Right renal pelvis (tissue), 4 donors: ENCODE measurements at places on chromosomes 3 and 15.

- no peak for DNase-seq
Observed at GRCh38 chr3:46846624-46847542, 16.4 kb downstream of the MYL3 start.

GRCh38 chr3:112925969-112926368 lies 48.9 kb downstream of the CD200R1 start:
- DNase-seq = no peak

DNA sequence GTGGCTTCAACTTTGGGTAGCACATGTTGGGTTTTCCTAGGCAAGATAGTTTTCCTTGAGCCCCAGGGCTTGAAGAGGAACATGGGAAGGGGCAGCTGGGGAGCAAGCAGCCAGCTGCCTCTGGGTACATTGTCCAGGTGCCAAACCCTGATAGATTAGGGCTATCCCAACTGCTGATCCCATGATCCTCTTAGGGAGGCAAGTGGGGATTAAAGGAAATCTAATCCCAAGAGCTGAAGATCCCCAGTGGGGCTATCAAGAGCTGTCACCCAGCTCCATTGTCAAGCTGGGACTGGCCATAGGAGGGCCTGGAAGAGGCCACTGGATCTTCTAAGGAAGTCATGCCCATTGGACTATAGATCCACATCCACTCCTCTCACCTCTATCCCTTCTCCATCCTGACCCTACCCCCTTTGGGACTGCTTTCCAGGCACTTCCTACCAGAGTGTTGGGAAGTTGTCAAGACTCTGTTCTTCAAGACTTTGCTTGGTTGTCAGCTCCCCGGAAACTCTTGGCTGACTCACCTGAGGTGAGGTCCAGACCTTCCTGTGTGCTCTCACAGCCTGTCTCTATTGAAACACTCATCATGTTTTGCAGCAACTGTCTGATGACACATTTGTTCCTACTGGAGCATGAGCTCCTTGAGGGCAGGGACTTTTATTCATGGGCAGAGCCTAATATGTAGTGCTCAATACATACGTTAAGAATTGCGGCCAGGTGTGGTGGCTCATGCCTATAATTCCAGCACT lies 5.9 kb downstream of the CAMK2N2 start:
- DNase-seq = no peak

GRCh38 chr3:10986592-10986991 lies 6.0 kb upstream of the SLC6A1 start:
- no peak for DNase-seq

DNA sequence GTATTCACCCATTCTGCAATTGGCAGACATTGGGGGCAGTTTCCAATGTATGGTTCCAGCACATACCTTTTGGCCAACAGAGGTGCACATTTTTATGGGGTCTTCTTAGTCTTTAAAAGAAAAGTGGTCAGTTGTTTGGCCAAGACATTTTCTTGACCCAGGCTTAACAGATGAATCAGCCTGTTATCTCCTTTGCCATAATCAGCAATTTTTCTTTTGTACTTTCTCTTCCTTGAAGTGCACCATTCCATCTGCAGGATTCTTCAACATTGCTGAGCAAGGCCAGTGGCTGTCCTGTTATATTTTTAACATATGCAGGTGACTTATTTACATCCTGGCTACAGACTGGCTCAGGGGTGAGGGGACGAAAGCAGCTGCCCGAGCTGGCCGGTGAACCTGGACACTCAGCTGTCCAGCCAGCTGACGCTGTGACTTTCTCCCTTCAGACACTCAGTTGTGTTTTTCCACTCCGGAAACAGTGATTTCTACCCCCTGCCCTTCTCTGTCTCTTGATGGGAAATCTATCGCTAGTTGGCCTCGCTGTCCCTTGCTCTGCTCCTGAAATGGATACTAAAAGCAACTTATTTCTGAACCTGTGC lies 96.5 kb upstream of the TNFAIP8L3 start:
- no peak for DNase-seq

DNA sequence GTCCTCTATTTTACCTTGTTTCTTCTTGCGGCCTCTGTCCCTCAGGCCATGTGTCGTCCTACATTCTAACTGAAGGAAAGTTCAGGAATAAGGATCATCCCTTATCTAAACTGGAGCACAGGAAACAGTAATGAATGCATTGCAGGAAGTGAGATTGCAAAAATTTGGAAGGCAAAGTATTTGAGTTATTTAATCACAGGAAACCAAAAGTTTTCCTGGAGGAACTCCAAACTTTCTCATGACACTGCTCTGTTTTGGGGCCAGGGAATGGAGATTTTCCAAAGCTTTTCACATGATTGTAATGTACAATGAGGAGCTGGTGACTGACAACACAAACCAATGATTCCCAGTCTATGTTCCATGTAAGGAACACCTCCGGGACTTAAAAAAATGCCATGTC lies 57.8 kb upstream of the PLSCR4 start:
- no peak for DNase-seq

- no peak for DNase-seq
Observed at GRCh38 chr3:191141728-191142127, 57.3 kb upstream of the OSTN start.

- no peak for DNase-seq
Observed at GRCh38 chr3:132654190-132654589, 5.4 kb downstream of the ACAD11 start.

- no peak for DNase-seq
Observed at GRCh38 chr3:36992806-36993325, at the start of gene EPM2AIP1. TSS of gene EPM2AIP1 (minus strand) at chr3:36993131. CDS start at chr3:36993077, 54 bp downstream.

GRCh38 chr15:89566621-89567294 lies 8.5 kb upstream of the TICRR start:
- DNase-seq = no peak

GRCh38 chr3:39186692-39187151 lies 5.7 kb downstream of the XIRP1 start:
- DNase-seq = no peak

- DNase-seq = no peak
Observed at GRCh38 chr15:66706840-66707239, 4.8 kb downstream of the SMAD6 start.

DNA sequence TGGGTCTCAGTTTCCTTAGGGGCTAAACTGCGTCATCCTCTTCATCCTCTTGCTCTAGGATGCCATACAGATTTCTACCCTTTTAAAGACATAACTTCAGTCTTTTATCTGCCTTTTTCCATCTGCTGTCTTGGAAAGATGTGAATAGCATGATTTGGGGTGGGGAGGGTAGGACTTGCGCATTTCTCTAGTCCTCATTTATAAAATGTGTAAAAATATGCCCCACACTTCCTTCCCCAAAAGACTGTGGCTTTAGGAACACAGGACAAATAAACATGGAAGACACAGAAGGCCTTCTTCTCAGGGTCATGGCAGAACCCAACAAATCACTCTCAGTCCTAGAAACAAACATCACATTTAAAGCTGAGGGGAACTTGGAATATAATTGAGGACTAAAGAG lies 48.4 kb upstream of the BCL6 start:
- DNase-seq = no peak
